Activated T-helper 1 cell treated with anti-CD3 and anti-CD28 coated beads, Interleukin-12 subunit alpha, Interleukin-12 subunit beta, Interleukin-2, Interleukin-4 antibody, amounts not matched to agents 30 ng/mL and 10 ng/mL and 1 ng/mL, durations not matched to agents 14 hours and 24 hours and 36 hours (primary cell): ENCODE measurements at places on chromosomes 16 and 17.

DNA sequence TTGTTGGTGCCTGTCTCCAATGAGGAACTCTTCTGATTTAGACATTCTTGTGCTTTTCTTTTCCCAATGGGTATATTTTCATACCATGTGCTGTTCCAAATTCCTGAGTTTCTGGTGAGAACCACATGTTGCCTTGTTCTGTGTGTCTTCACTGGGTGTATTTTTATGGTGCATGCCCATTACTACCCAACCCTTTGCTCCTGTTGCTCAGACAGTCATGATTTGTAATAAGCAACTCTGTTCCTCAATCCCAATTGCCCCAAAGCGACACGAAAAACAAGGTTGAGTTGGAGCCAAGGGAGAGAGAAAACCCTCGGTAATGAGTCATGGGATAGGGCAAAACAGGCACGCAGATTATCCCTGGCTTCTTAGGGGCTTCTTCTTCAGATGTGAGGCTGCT is 101.8 kb downstream of the ABCA8 start:
- no peak for DNase-seq

DNA sequence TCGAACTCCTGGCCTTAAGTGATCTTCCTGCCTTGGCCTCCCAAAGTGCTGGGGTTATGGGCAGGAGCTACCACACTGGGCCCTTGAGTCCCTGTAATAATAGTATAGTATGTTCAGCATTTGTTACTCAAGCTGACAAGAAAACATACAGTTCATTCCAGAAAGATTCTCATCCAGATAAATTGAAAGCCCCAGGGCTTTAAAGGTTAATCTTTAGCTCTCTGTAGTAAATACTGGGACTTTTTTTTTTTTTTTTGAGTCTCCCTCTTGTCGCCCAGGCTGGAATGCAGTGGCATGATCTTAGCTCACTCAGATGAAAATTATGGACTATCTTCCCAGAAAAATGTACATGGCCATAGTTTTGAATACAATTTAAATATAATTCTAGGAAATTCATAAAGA is 11.0 kb downstream of the BRCA1 start:
- no peak for DNase-seq

DNA sequence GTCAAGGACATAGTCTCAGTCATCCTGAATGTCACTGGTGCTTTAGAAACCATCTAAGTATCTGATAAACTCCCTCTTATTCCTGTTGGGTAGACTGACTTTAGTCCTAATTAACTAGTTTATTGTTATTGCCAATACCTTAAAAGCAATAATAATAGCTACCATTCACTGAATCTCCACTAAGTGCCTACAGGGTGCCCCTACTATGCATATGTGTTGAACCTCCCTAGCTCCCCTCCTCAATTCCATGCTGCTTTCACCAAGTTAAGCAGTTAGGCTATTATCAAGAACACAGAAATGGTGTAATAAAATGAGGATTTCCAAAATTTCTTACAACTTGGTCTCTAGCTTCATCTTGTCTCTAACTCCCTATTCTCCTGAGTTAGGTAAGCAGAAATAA is 87.5 kb upstream of the MTMR4 start:
- DNase-seq = no peak

DNA sequence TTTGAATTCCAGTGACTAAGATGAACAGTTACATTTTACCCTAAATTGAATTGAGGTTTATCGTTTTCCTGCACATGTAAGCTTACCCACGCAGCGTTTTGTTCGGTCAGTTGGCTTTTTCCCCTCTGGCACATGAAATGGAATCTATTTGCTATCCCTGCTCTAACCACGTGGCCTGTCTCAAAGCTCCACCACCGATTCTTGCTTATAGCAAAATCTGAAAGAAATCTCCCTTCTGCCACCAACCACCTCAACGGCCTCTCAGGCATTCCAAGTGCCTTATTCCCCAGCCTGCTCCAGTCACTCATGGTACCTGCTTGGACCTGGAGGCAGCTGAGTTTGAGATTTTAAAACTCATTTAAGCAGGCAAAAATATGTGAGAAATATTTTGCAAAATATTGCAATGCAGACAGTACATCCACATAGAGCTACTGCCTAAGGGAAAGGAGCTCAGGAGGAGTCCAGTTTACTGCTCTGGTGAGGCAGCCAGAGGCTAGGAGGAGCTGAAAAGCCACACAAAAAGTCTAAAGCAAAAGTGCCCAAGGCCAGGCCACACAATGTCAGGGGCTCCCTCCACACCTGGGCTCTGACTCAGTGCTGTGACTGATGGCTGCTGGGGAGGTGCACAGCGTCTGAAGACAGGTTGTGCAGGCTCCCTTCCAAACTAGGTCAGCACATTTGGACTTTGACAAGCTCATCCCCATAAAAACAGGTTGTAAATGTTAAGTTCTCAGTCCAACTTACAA is 26.4 kb downstream of the ARHGAP17 start:
- DNase-seq = no peak

GRCh38 chr17:40932608-40933007 is 4.8 kb downstream of the KRT23 start:
- no peak for DNase-seq

GRCh38 chr17:46773676-46774075 is 44.8 kb downstream of the WNT3 start:
- no peak for DNase-seq

- DNase-seq = no peak
Measured at GRCh38 chr17:82900741-82901140, 60.9 kb upstream of the ZNF750 start.

- DNase-seq = peak; percentile 27
Measured at GRCh38 chr16:4261557-4262172, 11.2 kb downstream of the TFAP4 start.

DNA sequence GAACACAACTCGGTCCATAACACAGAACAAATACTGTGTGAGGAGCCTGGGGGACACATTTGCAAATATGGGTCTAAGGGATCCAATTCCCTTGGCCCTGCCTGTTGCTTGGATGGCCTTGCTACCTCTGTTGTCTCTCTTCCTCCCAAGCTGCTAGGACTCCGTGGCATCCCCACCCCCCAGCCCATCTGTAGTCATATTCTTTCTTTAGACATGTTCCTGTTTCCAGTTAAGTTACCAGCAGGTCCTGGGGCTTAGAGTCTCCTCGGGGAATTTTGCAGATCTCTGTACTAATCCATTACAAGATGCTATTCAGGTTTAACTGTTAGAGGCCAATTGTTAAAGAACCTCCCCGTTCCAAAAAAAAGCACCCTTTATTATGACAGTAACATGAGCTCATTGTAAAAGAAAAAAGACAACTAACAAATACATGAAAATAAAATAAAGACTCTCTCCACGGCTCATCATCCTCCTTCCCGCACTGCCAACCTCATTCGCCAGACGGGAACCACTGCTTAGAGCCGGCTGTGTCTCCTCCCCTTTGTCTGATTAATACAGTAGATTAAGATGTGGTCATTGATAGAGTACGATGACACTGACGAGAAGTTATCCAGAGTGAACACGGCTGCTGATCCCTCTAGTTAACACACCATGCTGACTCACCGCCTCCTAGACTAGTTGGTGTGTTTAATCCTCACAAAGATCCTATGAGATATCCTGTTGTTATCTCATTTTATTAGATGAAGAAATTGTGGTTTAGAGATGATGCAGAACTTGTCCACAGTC is 22.2 kb downstream of the HS3ST4 start:
- DNase-seq = no peak

GRCh38 chr16:86667035-86667434 is 88.7 kb downstream of the FOXL1 start:
- no peak for DNase-seq

DNA sequence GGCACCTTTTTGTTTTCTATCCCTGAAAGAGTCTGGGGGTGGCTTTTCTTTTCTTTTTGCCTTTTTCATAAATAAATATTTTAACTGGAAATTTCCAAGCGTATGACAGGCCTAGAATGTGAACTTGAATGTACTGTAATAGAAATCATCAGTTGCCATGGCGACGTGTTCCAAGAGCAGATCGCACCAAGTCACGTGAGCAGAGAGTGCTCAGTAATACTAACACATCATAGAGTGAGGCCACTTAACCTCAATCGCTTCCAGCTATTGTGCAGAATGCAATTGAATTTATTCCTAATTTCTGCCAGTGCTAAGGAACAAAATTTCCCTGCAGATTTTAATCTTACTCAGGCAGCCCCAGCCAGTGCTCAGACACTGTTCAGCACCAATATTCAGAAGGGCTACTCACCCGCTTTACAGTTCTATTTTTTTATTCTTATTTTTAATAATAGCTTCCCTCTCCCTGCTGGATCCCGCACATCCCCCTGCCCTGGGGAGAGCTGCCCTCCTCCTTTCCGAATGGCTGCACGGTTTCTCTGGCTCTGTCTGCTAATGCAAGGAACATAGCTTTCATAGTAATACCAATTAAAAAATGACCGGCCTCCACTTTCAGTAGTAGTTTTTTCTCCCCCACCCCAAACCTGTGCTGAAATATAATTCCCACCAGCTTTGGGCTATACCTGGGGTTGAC is 26.2 kb upstream of the PMFBP1 start:
- no peak for DNase-seq

- DNase-seq = no peak
Measured at GRCh38 chr16:35203636-35204035, 1744.2 kb downstream of the TP53TG3F start.

DNA sequence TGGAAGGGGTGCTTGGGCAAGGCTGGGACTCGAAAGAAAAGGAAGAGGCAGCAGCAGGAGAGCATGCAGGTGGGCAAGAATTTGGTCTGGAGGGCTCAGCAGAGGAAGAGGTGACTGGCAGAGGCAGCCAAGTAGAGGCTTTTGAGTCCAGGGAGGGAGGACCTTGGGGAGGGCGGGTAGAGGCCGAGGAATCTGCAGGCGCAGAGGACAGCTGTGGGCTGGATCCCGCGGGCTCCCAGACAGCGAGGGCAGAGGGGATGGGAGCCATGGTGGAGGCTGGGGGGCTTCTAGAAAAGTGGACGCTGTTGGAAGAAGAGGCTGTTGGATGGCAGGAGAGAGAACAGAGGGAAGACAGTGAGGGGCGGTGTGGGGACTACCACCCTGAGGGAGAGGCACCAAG is 2.9 kb downstream of the APOBR start:
- no peak for DNase-seq

DNA sequence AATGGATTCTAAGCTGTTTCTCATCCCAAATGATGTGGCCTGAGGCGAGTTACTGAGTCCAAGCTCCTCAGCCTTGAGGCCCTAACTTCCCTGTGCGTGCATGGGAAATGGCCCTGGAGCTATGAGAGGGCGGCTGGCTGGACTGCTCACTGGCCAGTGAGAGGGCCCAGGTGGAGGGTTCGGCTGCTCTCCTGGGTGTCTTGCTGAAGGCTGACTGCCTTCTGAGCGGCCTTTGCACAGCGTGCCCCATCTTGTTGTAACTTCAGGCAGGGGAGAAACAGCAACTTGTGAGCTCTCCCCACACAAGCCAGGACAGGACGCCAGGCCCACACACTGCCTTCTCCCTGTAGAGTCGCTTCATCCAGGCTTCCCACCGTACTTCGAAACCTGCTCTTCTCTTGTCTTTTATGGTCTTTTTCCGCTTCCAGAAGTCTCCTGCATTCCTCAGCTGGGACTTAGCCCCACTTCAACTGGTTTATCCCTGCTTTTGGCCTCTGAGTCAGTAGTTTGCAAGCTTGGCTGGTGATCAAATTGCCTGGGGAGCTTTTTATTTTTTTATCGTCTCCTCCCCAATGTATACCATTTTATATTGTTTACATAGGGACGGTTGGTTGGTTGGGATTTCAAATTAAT is 13.3 kb downstream of the CDH3 start:
- no peak for DNase-seq

DNA sequence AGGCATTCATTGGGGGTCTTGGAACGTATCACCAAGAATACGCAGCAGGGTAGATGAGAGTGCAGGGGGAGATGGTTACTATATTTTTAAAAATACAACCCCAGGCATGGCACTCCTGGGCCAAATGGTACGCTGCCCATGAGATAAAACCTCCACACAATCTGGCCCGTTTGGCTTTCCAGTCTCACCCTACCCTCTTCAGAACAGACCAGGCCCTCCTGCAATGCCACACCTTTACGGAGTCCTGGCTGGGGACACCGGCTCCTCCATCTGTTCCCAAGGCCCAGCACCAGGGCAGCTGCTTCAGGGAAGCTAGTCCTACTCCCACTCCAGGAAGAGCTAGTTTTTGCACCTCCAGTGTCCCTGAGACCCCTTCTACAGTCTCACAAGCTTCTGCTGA is 24.4 kb downstream of the SNN start:
- DNase-seq = no peak

- DNase-seq = no peak
Measured at GRCh38 chr16:51409001-51409675, 258.1 kb upstream of the SALL1 start.

DNA sequence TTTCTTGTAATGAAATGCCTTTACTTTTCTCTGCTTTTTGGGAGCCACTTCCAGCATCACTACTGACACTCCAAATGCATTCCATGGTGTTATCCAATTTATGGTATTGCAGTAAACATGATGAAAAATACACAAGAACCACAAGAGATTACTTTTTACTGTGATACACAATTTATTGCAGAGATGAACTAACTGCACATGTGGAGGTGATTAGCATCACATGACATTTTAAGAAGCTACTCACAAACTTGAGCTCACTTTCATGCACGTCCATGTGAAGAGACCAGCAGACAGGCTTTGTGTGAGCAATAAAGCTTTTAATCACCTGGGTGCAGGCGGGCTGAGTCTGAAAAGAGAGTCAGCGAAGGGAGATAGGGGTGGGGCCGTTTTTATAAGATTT is 780.5 kb upstream of the GOT2 start:
- DNase-seq = no peak

GRCh38 chr16:89015271-89015859 is 38.4 kb upstream of the CBFA2T3 start:
- DNase-seq = no peak

DNA sequence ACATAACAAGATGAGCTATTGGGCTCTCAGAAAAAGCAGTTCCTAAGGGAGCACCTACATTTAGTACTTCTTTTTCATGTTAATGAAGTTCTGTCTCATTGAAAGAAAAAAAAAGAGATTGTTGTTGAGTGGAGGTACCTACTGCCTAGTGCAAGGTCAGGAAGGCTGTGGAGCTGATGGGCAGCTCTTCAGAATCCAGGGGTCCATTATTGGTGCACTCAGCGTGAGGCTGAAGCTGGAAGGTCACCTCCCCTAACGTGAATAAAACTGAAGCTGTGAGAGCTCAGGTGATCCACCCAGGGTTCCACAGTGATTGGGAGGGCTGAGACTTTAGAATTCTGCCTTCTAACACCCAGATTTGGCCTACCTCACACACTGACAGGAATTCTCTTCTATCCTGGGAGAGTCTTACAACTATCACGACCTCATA is 153.9 kb upstream of the TBX2 start:
- DNase-seq = no peak

GRCh38 chr16:58842746-58843145 is 108.6 kb upstream of the GOT2 start:
- no peak for DNase-seq

GRCh38 chr17:80960037-80960796 is 31.4 kb upstream of the CHMP6 start:
- no peak for DNase-seq
